ENCODE measurements at places on chromosomes 3 and 15.

GRCh38 chr3:97694876-97695275 lies 69.7 kb upstream of the ARL6 start:
- no peak for DNase-seq

DNA sequence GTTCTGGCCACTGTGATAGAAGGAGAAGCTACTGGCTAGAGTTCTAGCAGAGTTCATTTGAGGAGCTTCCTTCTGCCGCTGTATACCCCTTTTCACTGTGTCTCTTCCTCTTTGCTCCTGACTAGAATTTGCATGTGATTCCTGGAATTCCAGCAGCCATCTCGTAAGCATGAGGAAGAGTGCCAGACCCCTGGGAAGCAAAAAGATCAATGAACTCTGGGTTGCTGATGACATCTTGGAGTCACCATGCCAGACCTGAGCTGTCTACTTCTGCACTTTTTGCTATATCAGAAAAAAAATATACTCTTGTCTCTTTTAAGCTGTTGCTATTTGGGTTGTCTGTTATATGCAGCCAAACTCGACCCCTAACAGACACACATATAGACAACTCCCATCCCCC lies 3.7 kb upstream of the ADAMTS17 start:
- DNase-seq, result no peak

- DNase-seq, result no peak
These were observed 16.6 kb downstream of the GP9 start for GRCh38 chr3:129077222-129077621.

- no peak for DNase-seq
These were observed 241.1 kb downstream of the ZNF621 start for GRCh38 chr3:40765884-40766283.

DNA sequence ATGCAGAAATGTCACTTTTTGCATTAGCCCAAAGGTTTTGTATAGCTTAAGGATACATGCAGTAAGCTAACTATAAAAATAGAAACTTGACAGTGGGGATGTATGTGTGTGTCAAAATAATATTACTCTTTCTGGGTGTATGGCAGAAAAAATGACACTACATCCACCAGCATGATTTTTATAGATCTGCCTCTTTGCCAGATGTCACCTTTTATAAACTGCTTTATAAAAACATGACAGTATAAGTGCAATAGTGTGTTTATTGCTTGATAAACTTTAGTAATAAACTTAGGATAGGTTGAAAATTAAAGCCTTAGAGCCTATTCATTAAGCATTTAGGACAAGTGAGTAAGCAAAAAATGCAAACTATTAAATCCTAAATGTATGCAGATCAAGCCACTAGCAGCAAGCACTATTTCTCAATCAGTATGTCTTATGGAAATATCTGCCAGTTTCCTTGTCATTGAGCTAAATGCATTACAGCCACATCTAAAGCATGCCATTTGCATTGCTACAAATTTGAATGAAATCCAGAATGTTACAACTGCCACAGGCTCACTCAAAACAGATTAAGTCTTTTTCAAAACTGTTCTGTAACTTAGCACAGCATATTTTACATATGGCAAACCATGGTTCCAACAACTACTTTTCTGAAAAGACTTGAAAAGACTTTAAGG lies 935.0 kb downstream of the FHIT start:
- DNase-seq, result no peak

- no peak for DNase-seq
These were observed 57.3 kb upstream of the PRTG start for GRCh38 chr15:55800216-55800615.

DNA sequence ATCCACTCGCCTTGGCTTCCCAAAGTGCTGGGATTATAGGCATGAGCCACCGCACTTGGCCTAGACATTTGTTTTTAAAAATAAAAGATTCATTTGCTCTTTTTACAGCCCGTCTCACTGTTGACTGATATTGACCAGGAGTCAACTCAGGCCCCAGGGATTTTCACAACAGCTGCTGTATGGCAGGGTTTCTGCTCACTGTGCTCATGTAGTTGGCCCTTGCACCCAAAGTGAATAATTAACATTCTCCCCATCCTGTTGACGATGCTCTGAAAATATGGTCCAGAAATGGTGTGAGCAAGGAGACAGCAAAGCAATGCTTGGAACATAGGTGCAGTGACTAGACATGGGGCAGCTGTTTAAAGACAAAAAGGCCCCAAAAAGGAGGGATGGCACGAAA lies 2.9 kb upstream of the CCR5 start:
- no peak for DNase-seq
